ENCODE measurements at places on chromosomes 4 and X.

DNA sequence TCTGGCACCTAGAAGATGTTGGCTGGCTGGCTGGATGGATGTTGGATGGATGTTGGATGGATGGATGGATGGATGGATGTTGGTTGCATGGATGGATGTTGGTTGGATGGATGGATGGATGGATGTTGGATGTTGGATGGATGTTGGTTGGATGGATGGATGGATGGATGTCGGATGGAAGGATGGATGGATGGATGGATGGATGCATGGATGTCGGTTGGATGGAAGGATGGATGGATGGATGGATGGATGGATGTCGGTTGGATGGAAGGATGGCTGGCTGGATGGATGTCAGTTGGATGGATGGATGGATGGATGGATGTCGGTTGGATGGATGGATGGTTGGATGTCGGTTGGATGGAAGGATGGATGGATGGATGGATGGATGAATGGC, 96.7 kb downstream of the PSAPL1 start:
- DNase-seq: no peak

DNA sequence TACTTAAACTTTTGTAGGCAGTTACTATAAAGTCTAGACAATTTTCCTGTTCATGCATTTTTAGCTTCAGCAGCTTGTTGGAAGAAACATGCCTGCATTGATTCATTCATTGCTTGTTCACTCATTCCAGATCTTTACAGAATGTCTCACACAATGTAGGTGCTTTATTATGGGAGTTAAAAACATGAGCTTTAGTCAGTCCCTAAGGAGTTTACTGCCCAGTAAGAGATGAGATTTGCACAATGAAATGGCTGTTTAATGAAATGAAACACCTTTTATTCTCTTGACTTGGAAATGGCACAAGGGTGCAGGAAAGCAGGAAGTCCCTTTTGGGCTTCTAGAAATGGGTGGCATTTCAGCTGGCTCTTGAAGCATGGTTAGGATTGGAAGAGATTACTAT, 2.9 kb downstream of the NOCT start:
- DNase-seq: no peak

GRCh38 chr4:1215141-1216075, 33.5 kb downstream of the CTBP1 start:
- DNase-seq: no peak

DNA sequence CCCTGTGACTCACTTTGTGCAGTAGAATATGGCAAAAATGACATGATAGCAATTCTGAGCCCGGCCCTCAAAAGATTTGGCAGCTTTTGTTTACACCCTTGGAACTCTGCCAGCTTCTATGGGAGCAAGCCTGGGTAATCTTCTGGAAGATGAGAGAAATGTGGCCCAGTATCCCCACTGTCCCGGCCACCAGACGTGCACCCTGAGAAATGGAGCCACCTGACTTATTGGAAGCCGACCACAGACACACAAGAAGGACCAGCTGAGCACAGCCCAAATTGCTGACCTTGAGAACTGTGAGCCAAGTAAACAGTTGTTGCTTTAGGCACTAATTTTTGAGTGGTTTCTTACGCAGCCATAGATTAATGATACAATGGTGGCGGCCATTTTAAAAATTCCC, 197.0 kb downstream of the STIM2 start:
- no peak for DNase-seq
